Hippocampal formation (tissue), 2 donors: ENCODE measurements at places on chromosomes 11 and 22.

- no peak for DNase-seq
Measured at GRCh38 chr22:48663297-48663696, 1164.4 kb downstream of the BRD1 start.

- DNase-seq, result no peak
Measured at GRCh38 chr22:40666151-40666848, 13.0 kb upstream of the MCHR1 start.

- no peak for DNase-seq
Measured at GRCh38 chr11:71914617-71915189, 13.7 kb downstream of the XNDC1N start.

DNA sequence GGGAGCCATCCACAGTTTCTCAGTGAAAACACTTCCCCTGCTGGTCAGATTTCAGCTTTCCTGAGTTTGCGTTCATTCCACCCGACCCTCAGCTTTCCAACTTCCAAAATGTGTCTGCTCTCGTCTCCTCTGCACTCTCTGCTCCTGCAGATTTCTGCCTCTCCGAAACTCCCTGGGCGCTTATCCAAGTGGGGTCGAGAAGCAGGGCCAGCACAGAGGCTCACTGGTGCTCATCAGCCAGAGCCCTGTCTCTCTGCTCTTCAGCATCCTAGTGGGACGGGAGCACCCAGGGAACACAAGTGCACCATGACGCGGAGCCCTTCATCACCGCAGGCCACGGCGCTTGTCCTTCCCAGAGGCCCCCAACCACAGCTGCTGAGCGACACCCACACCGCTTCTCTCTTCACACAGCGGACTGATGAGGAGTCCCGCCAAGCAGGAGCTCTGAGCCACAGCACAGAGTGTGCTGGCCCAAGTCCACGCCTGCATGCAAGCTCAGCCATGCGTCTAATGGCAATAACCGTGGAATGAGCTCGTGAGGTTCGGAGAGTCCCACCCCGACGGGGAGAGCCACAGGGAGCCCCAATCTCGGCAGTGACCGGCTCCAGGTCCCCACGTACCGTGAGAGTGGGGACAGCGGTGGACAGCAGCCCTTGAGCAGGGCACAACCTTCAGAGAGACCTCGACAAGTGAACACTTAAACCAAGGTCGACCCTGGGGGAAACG is 27.9 kb upstream of the MOB2 start:
- DNase-seq, result no peak

- DNase-seq, result no peak
Measured at GRCh38 chr22:49191506-49191980, 636.1 kb downstream of the BRD1 start.
